ENCODE measurements at places on chromosomes 2 and 18.

GRCh38 chr18:71682591-71682990, 861.6 kb downstream of the CBLN2 start:
- DNase-seq = no peak

- no peak for DNase-seq
Measured at GRCh38 chr18:59876310-59876626, 23.5 kb upstream of the PMAIP1 start.

- no peak for DNase-seq
Measured at GRCh38 chr2:120246546-120247300, 5.9 kb upstream of the RALB start.

GRCh38 chr2:193528458-193528857, 1333.7 kb upstream of the TMEFF2 start:
- no peak for DNase-seq

GRCh38 chr2:129876541-129876940, 102.9 kb upstream of the RAB6C start:
- DNase-seq = no peak

DNA sequence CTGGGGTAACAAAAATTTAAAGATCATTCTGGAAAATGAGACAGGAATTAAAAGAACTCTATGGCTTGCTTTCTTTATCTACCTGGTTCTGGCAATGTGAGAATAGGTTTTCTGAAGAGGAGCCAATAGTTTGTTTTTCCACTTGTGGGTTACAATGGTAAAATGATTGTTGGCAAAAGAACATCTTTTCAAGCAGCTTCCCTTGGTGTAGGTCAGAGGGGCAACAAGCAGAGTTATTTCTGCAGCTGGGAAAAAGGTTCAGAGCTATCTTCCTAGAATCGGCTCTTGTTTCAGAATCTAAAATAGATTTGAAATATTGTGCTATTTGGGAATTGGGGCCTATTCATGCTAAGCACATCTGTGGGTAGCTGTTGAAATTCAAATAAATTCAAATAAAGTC, 11.5 kb upstream of the TSPYL6 start:
- no peak for DNase-seq

DNA sequence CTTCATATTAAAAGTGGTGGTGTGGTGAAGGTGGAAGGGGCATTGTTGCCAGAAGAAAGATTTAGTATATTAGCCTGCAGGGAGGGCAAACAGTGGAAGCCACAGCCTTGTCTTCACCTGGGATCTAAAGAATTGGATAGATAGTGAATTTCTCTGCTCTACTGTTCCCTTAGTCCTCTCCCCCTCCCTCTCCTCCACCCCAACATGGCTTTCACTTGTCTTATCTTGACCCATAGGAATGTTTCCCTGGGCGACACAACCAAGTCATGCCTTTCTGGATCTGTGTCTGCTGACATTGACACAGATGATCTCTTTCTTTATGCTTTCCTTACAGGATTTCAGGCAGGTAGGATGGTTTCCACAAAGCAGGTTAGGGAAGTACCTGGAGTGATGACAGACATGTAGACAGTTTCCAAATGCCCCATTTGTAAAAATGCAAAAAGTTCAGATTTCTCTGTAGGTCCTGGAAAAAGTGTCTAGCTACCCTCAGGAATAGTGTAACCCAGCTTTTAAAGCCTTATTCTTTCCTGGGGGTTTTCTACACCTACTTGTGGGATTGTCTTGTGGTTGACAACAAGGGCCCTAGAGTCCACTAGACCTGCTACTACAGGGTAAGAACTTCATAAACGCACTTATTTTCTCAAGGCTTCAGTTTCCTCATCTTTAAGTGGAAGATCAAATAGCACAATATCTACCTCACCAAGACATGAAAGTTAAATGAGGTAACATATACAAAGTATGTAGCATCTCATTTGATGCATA, 184.2 kb upstream of the SP5 start:
- no peak for DNase-seq

GRCh38 chr18:34709750-34710441, at the start of gene DTNA:
Gene DTNA, plus strand, starts transcription at chr18:34710298. Its CDS starts 45,679 bp downstream, at chr18:34755977.
- DNase-seq = no peak

DNA sequence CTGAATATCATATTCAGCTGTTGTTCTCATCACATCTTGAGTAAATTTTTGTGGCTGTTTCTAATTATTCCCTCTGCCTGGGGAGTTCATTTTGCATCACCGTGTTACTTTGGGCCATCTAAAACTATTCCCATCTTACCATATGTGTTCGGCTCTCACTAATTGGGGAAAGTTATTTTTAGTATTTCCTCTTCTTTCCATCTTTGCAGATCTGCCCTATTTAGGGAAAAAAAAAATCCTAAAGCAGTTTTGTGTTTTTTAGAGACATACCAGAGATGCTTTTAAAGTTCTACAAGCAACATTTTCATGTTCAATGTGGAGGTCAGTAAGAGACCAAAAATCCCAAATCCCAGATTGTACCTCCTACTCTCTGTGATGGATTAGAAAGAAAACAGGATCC, 111.3 kb upstream of the NDUFV2 start:
- no peak for DNase-seq

- DNase-seq = no peak
Measured at GRCh38 chr2:174807931-174808330, 43.7 kb upstream of the CHRNA1 start.

DNA sequence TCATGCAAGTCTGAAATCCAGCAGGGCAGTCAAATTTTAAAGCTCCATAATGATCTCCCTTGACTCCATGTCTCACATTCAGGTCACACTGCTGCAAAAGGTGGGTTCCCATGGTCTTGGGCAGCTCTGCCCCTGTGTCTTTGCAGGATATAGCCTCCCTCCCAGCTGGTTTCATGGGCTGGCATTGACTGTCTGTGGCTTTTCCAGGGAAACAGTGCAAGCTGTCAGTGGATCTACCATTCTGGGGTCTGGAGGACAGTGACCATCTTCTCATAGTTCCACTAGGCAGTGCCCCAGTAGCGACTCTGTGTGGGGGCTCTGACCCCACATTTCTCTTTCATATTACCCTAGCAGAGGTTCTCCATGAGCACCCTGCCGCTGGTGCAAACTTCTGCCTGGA, 220.6 kb upstream of the COPS8 start:
- DNase-seq = no peak

GRCh38 chr2:219308142-219309101, 779 bp downstream of the PTPRN start:
- peak; percentile 74 for DNase-seq

DNA sequence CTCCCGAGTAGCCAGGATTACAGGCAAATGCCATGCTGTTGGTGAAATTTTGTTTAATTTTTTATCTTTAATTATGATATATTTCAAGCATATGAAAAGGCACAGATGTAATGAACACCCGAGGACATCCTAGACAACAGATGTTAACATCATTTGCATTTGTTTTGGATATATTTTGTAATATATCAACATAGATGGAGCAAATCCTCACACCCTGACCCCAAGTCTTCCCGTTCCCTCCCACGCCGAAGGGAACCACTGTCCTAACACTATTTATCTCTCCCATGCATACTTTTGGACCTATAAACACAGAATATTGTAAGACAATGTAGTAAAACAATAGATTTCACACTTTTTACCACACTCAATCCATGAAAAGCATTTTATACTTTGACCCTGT, 99.5 kb downstream of the GFPT1 start:
- no peak for DNase-seq
